D721Med (cell line): ENCODE measurements at places on chromosomes 13 and 19.

- DNase-seq, result no peak
Measured at GRCh38 chr13:35139591-35139990, 197.5 kb downstream of the NBEA start.

- DNase-seq, result no peak
Measured at GRCh38 chr13:93318534-93319254, 92.1 kb downstream of the GPC6 start.

DNA sequence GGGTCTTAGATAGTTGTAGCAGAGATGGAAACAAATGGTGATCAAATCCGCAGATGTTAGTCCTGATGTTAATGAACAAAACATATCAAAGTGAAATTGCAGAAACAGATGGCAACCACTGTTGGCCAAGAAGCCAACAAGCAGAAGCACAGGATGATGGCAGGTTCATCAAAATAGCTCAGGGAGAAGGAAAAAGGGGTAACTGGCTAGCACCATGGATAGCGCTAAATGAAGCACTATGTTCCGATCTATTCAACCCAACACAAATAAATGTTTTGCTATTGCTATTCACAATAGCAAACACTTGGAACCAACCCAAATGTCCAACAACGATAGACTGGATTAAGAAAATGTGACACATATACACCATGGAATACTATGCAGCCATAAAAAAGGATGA lies 413.7 kb downstream of the FGF14 start:
- DNase-seq, result no peak

GRCh38 chr13:97372936-97373335 lies 61.0 kb upstream of the RAP2A start:
- no peak for DNase-seq

DNA sequence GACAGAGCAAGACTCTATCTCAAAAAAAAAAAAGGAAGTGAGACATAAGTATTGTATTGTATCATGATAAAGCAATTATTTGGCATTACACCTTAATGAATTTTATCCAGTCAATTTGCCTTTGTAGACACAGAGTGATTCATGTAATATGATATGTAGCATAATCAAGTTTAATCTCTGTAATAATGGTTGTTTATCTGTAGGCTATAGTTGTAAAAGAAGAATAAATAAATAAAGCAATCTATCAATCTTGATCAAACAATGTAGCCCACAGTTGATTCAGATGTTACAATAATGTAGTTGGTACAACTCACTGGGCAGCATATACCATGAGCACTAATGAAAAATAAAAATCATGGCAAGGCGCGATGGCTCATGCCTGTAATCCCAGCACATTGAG lies 28.5 kb upstream of the CEACAM20 start:
- DNase-seq, result no peak

DNA sequence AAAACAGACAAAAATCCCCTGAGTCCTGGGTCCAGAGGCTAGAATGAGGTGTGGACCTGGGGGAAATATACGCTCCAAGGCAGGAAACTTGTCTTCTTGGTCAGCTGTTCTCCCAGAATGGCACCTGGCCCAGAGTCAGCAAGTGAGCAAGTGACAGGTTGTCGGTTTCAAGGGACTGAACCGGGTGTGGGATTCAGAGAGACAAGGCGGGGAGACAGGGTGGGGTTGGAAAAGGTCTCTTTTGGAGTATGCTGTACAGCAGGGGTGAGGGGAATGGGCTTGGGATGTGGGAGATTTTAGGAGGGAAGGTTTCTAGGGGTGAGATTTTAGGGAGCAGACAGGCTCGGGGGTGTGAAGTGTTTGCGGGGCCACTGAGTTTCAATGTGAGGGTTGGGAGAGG lies 83.3 kb downstream of the RYR1 start:
- no peak for DNase-seq

- no peak for DNase-seq
Measured at GRCh38 chr13:62997038-62997599, 1581.5 kb upstream of the PCDH20 start.

- DNase-seq, result no peak
Measured at GRCh38 chr13:96816874-96817273, 177.4 kb downstream of the OXGR1 start.

- DNase-seq, result no peak
Measured at GRCh38 chr13:105276571-105276970, 1258.9 kb downstream of the EFNB2 start.

DNA sequence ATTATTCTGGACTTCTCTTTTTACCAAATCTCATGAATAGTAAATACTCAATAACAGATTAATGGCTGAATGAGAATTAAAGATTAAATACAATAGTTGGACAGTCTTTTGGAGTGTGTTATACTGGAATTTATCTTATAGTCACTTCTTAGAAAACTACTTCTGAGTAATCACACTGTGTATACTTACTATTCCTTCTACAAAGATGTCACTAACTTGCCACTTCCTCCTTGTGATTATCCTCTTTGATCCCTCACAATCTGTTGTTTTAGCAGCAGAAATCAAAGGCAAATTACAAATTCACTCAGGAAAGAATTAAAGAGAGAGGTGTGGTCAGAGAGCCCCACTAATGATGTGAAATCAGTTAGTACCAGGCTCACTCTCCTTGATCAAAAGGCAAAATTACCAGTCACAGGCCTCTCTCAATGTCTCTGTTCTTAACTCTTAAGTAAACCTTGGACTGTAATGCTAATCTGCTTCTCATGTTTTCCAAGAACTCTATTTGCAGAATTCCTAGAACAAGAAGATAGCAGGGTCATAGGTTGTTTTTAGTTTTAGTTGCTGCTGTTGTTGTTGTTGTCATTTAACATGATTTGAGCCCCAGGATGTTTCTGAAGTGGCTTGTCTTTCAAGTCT lies 37.3 kb upstream of the FNDC3A start:
- DNase-seq, result no peak

GRCh38 chr19:41930926-41931592 lies 2.8 kb upstream of the ERFL start:
- peak; percentile 82 for DNase-seq

- DNase-seq, result no peak
Measured at GRCh38 chr13:30129411-30129810, 177.9 kb downstream of the KATNAL1 start.
